Stimulated activated CD4-positive, alpha-beta T cell treated with anti-CD3 and anti-CD28 coated beads, Interleukin-1b, Interleukin-23, amount 100 ng/mL, for 1 hour (primary cell): ENCODE measurements at places on chromosomes 5 and 9.

GRCh38 chr5:43017428-43017815 lies 22.7 kb downstream of the ANXA2R start:
- no peak for DNase-seq

DNA sequence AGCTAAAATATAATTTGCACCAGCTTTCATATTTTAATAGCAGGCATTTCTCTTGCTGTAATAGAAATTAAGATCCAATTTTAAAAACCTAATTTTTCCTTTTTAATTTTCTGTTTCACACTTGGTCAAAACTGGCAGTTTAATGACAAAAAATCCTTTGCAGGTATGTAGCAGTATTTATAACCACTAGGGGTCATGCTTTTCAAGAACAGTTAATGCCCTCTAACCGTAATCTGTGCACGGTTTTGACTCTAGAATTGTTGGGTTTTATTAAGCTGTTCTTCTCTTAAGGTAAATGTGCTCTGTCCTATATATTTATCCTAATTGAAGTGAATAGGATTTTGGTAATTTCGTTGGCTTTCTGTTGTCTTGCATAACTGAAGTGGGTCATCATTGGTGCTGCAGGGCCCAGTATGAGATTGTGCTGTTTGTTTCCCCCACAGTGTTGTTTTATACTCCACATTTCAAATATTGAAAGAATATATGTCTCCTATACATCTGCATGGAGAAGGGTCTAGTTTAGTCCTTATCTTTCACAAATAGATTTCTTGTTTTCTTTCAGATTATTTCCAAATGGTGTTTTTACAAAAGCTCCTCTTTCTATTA lies 107.4 kb downstream of the SCAMP1 start:
- DNase-seq: no peak

DNA sequence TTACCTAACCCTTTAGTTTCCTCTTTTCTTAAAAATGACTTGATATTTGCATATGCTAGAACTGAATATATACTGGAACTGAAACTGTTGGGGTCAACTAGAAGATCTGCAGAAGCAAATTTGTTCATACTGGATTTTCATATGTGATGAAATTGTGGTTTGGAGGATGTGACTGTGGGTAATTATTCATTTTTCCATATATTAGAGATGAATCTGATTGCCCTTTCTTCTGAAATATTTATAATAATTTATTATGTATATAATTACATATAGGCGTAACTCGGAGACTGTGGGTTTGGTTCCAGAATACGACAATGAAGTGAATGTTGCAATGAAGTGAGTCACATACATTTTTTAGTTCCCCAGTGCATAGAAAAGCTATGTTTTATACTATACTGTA lies 149.1 kb downstream of the ATP10B start:
- DNase-seq: no peak

- DNase-seq: no peak
These were observed 9.1 kb downstream of the ENHO start for GRCh38 chr9:34513567-34514214.

- no peak for DNase-seq
These were observed 50.9 kb upstream of the FAM169A start for GRCh38 chr5:74916831-74917710.

DNA sequence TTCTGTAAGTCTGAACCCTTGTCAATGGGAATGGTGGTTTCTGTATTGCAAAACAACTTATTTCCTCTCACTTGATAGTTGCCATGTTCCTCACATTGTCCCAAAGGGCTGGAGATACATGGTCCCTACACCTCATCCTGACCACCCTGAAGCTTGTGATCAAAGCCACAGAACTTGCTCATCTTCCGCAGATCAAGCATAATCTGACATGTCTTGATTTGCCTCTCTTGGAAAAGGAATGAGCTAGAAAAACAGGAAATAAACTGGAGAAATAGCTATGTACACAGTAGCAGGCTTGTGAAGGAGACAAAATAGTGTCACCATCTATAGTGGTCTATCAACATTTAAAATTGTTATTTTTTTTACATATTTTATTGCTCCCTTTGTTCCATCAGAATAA lies 871.9 kb upstream of the C9orf72 start:
- DNase-seq: no peak

- DNase-seq: no peak
These were observed 588.8 kb upstream of the KLF4 start for GRCh38 chr9:108078375-108078774.

DNA sequence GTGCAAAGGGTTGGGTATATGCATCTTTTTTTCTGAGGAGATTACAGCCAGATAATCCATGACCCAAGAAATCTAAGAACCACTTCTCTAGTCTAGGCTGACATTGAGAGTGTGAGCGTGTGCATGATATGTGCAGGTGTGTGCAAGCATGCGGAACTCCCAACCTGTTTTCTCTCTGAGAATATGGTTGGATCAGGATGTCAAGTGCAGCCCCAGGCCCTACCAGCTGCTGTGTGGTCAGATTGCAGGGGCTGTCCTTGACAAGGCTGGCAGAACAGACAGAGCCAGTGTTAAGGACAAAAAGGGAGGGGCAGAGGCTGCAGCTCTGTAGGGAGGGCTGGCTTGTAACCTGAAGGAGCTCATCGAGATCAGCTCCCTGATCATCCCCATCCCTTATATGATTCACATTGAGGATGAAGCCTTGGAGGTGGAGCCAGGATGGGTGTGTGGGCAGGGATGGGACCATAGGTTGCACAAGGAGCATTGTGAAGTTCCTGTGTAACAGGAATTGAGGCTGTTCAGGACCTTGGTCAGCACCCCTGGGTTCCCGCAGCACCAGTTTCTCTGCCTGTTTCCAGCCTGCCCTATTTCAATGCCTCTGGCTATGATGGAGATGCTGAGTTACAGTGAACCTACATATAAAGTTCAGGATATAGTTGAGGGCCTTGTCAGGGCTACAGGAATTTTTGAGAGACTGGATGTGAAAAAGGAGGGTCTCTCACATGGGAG lies 52.6 kb upstream of the ARAP3 start:
- no peak for DNase-seq

GRCh38 chr5:98433022-98433421 lies 340.4 kb upstream of the RGMB start:
- no peak for DNase-seq

DNA sequence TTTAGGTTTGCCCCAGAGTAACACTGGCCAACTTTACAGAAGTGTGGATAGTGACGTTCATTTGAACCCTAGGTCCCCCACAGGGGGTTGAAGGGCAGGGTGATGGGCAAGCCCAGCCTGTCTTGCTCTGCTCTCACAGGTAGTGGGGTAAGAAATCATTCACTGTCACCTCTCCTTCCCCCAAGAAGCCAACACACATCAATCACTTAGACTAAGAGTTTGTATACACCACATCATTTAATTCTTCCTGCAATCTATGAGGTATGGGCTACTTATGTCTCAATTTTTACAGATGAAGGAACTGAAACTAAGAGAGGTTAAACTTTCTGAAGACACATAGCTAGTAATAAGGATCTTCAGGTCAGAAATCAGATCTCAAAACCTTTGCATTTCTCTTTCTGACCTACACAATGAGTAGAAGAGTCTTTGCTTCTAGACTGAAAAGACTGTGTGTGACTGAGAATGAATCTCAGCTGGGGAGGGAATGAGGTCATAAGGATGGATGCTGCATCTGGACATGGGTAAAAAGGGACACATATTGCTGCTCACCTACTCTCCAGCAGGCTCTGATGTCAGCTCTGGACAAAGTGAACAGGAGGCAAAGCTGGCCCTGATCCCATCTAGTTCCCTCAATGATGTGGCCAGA lies 81.0 kb upstream of the EQTN start:
- DNase-seq: no peak

DNA sequence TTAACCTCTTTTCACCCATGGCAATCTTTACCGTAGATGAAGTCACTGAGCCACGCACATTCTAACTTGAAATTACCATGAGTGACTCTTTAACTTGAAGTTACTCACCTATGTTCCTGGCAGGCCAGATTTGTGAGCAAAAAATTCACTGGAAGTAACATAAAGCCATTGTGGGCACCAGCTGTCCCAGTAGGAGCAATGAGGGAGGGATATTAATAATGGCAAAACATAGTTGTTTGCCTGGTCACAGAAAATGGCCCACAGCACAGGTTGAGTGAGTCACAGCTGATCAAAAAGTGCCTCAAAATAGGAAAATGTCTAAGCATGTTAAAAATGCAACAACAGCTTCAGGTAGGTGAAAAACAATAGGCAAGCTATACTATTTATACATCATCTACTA lies 146.6 kb downstream of the EFNA5 start:
- no peak for DNase-seq

- DNase-seq: no peak
These were observed 13.5 kb downstream of the RGS3 start for GRCh38 chr9:113477058-113477457.

GRCh38 chr9:109880276-109881169 lies 100.5 kb downstream of the PALM2AKAP2 start:
- DNase-seq: no peak

GRCh38 chr5:67363180-67363709 lies 166.6 kb upstream of the CD180 start:
- DNase-seq: no peak

DNA sequence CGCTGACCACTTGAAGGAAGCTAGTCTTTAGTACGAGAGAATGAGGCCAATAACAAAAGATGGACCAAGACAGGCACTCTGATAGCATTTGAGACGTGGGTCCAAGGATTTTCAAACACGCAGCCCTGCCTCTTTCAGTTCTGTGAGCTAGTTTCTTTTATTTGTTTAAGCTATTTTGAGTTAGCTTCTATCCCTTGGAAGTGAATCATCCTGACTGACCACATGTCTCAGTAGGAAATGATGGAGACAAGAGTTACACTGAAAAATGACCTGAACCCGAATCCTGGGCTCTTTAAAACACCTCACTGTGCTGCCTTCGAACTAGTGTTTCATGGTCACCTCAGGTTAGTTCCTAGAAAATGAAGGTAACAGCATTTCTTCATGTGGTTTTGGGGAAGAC lies 9.9 kb downstream of the TEK start:
- DNase-seq: no peak

DNA sequence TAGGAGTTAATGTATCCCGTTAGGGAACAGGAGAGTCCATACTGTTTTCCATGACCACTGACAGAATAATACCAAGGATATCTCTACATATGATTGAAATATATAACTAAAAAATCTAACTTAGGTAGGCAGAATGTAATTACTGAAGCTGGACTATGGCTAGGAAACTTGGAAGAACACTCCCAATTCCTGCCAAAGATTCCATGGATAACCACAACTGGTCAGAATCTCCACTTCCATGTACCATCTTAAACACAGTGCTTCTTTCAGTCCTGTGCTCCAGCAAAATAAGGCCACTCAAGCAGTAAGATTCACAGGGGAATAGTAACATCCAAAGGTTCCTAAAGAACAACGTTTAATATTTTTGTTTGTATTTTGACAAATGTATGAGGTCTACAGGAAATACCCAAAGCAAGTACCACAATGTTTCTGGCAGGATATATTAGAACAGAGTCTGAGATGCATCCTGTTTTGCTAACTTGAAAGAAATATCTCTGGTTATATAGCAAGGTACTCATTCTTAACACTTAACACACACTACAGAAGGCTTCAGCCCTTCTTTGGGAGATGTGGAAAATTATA lies 295.0 kb downstream of the ADAMTS6 start:
- DNase-seq: no peak

DNA sequence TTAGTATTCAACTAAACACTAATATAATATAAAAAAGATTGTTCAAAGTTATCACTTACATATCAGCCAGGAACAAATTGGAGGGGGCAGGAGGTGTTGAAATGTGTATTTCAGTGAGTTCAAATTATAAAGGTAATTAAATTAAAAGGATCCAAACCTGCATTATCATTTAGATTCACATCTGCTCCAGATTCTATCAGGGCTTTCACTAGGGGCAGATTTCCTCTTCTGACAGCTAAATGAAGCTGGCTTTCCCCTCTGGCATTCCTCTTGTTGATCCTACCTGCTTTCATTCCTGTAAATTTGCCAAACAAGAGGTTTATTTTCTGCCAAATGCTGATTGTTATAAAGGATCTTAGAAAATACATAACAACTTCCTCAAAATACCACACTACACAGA lies 86.3 kb upstream of the GCNT4 start:
- no peak for DNase-seq
